ENCODE measurements at places on chromosomes 7 and 10. TPM values are rescaled to one million over a fixed set of nuclear protein-coding genes. Genes with fewer than 3 reads are reported as not detected.

ZDHHC6 gene
- 73.8 TPM for polyA plus RNA-seq

TRPV5 gene
- 1.3 TPM for polyA plus RNA-seq

DNA sequence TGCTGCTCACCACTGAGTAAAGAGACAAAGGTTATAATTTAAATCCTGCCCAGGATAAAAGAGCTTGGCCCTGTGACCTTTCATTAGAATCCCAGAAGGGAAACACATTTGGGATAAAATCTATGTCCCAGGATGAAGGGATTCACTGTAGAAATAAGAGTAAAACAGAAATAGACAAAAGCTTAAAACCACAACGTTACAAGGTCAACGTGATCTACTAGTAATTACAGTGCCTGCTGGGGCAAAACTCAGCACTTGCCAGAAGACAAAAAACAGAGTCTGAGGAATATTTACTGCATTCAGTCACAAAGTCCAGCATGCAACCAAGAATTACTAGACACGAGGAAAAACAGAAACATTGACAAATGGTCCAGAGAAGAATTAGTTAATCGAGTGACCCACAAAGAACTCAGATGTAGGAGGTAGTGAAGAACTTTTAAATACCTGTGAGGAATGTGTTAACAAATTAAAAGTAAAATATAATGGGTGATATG lies 982.3 kb downstream of the GATA3 start:
- no peak for DNase-seq

- DNase-seq, result no peak
These were observed 338.7 kb downstream of the DNAJB6 start for GRCh38 chr7:157675427-157675927.

GRCh38 chr7:2643386-2644219 lies 11.8 kb downstream of the TTYH3 start:
- DNase-seq, result no peak

GRCh38 chr10:16965740-16966447 lies 148.7 kb upstream of the RSU1 start:
- DNase-seq, result peak; percentile 43

GRCh38 chr10:27041196-27041595 lies 59.1 kb downstream of the ANKRD26 start:
- DNase-seq, result no peak

GRCh38 chr10:111973826-111974225 lies 209.7 kb downstream of the GPAM start:
- DNase-seq, result no peak

- DNase-seq, result no peak
These were observed 441.0 kb upstream of the NPVF start for GRCh38 chr7:25669281-25669781.

DNA sequence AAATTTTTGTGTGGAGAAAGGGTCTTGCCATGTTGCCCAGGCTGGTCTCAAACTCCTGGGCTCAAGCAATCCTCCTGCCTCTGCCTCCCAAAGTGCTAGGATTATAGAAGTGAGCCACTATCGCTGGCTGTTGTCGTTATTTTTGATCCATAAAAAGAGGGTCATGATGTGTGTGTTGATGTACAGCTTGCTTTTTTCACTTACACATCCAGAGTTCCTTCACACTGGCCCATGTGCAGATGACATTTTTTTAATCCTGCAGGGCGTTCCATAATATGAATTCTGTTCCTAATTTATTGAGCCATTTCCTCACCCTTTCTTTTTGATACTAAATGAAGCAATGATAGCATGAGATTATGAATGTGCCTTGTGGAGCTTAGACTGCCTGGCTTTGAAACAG lies 40.8 kb downstream of the GRK5 start:
- DNase-seq, result no peak

- DNase-seq, result peak; percentile 45
These were observed 16.6 kb upstream of the RET start for GRCh38 chr10:43060291-43060690.

- DNase-seq, result no peak
These were observed 3.7 kb upstream of the DPYSL4 start for GRCh38 chr10:132183046-132183445.

DNA sequence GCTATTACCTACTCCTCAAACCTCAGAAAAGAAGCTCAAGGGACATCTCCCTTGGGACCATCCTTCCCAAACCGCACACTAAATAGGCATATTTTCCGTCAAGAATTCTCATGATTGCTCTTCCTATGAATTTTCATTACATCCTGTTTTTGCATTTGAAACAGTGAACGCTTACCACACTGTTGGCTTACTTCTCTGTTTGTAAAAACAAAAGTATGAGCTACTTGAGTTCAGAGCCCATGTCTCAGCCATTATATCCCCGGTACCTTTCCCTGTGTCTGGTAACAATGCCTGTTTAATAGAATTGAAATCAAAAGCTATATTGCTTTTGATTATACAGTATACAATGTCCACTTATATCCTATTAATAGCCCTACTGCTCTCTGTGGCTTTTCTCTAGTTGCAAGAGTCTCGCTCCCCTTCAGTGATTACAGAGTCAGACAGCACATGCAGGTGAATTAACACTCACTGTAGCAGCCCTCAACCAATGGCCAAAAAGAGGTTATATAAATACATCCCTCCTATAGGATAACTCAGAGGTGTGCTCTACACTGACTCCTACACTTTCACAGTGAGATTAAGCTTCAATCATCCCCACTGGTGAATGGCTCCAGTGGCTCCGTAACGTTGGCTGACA lies 264.4 kb downstream of the SORCS1 start:
- DNase-seq, result no peak

GRCh38 chr10:133388236-133388972 lies 5.6 kb upstream of the MTG1 start:
- DNase-seq, result peak; percentile 52

All from kidney (tissue), 22 donors.